ENCODE measurements at places on chromosomes 12 and 14. TPM values are rescaled to one million over a fixed set of nuclear protein-coding genes. Genes with fewer than 3 reads are reported as not detected.

DNA sequence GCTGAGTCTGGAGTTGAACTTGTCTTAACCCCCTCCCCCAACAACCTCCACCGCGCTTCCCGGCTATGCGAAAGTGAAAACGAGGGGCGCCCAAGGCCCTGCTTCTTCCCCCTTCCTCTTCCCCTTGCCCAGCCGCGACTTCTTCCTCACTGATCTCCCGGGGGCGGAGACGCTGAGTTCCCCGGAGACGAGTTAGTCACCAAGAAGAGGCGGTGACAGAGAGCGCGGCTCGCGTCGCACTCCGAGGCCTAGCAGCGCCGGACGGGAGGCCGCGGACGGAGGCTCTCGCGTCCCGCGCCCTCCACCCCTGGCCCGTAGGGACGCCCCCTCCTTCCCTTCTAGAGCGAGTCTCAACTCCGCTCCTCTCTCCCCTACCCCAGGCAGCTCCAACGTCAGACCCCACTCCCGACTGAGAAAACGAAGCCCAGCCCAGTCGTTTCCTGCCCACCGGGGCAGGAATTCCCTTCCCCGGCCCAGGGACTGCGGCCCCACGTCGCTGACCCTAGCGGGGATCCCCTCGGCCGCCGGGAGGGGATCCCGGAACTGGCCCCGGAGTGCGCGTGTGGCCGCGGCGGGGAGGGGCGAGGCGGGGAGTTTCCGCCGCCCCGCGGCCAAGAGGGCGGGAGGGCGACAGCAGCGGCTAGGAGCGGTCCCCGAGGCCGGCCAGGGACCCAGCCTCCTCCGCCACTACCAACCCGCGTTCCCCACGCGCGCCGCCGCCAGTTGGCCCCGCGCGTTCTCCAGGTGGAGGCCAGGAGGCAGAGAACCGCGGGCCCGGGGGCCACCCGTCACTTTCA is 1.4 kb downstream of the BAZ1A start:
- peak; percentile 84 for DNase-seq

GRCh38 chr12:63079791-63080502 is 71.1 kb downstream of the AVPR1A start:
- no peak for DNase-seq

The BICDL1 gene
- total RNA-seq: 2.1 TPM

GRCh38 chr12:2547273-2548044 is 247.3 kb upstream of the FKBP4 start:
- DNase-seq: no peak

GRCh38 chr12:106671840-106672239 is 89.0 kb downstream of the RFX4 start:
- no peak for DNase-seq

DNA sequence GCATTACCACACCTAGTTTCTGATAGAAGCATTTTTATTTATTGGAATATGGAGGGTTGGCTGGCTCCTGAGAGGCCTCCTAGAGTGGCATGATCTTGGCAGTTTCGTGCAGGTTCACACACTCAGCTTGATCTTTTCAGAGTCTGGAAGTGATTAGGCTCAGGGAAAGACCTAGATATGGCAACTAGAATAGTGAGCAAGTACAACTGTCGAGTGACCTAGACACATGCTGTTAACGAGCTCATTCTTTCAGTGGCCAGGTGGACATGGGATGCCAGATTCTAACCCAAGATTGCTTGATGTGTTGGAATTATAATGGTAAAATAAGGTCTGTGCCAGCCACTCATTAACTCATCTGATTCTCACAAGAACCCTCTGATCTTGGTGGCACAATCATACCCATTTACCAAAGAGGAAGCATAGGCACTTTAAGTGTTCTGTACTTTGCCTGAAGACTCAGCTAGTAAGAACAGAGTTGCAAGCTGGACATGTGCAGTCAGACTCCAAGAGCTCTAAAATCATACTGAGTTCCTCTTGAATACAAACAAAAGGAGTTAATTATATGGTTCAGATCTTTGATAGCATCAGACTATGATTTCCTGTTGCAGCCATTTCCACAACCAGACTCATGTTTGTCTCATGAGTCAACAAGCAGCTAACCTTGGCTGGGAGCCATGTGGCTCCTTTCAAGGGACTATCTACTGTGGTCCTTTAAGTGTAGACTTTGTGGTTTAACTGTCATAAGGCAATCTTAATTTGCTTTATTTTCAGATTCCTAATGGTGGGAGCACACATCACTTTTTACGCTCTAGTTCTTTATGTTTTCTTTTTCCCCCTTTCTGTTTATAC is 144.2 kb downstream of the PLEKHA5 start:
- no peak for DNase-seq

DNA sequence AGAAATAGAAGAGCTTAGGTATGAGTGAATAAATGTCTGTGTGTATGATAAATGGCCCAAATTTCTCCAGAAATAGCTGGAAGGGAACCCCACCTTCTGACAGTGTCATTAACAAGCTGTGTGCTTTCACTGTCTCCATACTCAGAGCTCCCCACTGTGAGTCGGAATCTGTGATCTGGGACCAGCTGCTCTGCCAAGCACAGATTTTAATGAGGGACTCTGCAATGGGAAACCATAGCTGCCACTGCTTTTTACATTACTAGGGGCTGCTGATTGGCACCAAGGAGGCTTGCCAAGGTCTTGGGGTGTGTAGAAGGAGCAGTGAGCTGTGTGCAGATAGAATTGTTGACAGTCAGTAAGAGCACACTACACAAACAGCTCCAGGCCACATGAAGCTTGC is 244.2 kb upstream of the CCDC196 start:
- no peak for DNase-seq

The ANO4 gene
- 2.2 TPM for total RNA-seq

DNA sequence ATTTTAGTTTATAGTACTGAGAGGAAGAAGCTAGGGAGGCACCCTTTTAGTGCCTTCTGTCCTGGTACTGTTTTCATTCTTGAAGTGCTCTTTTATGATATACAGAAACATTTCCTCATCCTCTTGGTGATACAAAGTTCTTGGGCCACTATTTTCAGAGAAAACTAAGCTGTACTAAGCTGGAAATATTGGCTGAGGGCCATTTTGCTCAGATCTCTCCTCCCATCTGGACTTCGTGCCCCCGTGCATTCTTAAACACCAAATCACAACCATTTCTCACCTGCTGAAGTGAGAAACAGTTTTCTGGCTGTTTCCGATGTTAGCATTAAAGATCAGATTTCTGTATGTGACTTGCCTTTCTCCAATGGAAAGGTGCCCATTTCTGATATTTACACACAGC is 158.9 kb downstream of the FBXL14 start:
- DNase-seq: no peak

The FAM177A1 gene
- total RNA-seq: 38.2 TPM

The TMEM132C gene
- 0.08 TPM for total RNA-seq

GRCh38 chr14:99286761-99287160 is 14.8 kb upstream of the BCL11B start:
- DNase-seq: no peak

DNA sequence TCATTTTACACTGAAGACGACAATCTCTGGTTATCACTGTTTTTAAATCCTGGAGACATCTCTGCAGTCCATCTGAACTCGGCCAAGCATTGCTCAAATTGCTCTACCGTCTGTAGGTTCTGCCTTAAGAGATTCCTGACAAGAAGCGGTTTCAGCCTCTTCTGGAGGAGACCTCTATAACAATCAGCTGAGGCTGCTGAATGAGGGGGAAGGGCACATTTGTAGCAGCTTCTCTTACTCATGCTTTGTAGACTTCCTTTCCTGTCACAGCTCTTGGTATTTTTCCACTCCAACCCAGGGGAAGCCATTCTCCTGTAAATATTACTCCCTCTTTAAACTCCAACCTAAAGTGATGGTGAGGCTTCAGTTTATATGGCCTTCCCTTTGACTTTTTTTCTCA is 3.0 kb downstream of the ARG2 start:
- DNase-seq: no peak

DNA sequence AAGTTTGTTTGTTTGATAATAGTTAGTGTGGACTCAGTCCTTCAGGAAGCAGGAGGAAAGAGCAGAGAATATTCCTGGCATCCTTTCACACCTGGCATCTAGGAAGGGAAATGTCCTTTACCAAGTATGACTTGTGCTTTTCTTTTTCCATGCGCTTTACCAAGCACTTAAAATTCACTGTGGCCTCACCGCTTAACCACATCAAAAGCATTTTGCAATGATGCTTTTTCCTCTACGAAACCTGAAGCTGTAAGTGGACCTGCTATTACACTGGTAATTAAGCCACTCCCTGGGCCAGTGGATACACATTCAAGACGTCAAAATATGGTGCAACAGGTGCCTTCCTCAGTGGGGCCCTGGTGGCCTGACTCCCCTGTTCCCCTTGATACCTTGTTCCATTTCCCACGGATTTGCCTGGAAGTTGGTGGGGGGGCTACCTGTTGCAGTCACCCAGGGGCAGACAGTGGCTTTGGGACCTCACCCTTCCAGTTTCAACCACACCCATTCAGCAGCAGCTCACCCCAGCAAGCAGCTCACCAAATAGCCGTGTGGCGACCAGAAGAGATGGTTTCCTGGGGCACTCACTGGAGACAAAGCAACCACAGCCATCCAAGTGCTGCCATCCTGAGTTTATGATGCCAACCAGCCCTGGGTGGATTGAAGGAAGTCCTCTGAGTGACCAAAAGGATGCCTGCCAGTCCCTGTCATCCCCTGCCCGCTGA is 14.2 kb upstream of the FZD10 start:
- no peak for DNase-seq

- no peak for DNase-seq
These were observed 48.5 kb downstream of the SAV1 start for GRCh38 chr14:50619569-50620141.

GRCh38 chr12:9341260-9341585 is 133.0 kb upstream of the PZP start:
- no peak for DNase-seq

- no peak for DNase-seq
These were observed 1.4 kb downstream of the SYNE3 start for GRCh38 chr14:95515080-95515489.

GRCh38 chr12:77019920-77020319 is 45.4 kb downstream of the E2F7 start:
- no peak for DNase-seq

The FOXM1 gene
- total RNA-seq: not detected

The PMCH gene
- total RNA-seq: not detected

- DNase-seq: no peak
These were observed 229.8 kb downstream of the ALX1 start for GRCh38 chr12:85509857-85510256.

The NTN4 gene
- total RNA-seq: 3.2 TPM

The NAB2 gene
- 3.9 TPM for total RNA-seq

- no peak for DNase-seq
These were observed 232.7 kb upstream of the PPFIA2 start for GRCh38 chr12:81991868-81992267.

DNA sequence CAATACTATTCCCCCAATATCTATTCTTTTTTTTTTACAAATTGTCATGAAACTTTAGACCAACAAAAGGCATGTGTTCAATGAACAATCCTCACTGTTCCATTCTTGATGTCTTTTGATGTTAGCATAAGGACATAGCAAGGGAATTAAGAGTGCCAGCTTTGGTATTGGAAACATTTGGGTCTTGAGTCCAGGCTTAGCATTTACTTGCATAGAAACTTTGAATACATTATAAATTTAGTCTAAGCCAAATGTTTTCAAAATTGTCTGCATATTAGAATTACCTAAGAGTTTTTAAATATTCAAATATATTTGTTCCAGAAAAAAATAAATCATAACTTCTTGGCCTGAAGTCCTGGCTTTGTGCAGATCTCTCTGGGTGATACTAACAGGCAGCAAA is 406.5 kb downstream of the LRFN5 start:
- no peak for DNase-seq

DNA sequence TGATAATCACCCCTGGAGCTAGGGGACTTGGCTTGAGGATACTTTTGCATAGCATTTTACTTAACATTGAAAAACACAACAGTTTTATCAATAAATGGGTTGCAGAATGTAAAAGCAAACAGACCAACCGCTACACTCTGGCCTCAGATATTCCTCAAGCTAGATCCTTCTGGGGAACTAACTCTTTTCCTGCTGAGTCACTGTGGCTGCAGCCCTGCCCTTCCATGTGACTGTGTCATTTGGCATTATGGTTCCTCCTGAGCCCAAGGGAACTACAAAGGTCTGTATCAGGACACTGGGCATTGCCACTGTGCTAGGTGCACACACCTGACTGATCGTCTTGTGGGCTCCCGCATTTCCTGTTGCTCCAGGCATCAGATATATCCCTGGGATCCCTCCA is 56.6 kb downstream of the TTC9 start:
- DNase-seq: no peak

The ASCL1 gene
- total RNA-seq: not detected

DNA sequence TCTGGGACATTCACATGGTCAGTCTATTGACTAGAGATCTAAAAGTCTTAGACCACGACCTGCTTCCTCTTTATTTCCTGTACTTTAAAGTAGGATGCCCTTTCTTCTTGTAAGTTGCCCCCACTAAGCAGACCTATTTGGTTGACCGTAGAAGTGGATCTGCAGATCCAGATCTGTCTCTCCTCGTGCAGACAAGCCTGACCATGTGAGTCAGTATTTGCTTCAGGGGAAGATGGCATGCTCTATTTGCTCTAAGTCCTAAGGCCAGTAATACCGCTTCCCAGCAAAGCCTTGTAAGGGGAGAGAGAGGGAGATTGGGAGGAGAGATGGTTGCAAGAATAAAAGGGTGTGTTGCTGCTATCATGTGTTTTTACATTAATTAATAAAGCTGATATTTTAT is 46.8 kb downstream of the KCNC2 start:
- DNase-seq: no peak

The MMP14 gene
- 7.6 TPM for total RNA-seq

DNA sequence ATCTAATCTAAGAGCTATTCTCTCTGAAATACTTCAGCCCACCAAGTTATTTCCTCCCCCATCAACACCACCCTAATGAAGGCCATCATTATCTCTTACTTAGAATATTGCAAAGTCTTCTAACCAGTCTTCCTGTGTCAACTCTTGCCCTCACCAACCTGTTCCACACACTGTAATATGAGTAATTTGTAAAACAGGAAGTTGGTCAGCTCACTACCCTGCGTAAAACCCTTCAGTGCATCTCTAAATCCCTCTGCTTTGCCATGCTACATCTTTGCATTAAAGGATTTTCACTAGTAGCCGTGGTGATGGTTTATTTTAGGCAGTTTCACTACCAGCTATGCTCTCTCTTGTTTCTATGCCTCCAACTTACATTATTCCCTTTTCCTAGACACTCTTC is 70.0 kb downstream of the KIF21A start:
- DNase-seq: no peak

The LRFN5 gene
- 0.08 TPM for total RNA-seq

The KCNH3 gene
- not detected for total RNA-seq

DNA sequence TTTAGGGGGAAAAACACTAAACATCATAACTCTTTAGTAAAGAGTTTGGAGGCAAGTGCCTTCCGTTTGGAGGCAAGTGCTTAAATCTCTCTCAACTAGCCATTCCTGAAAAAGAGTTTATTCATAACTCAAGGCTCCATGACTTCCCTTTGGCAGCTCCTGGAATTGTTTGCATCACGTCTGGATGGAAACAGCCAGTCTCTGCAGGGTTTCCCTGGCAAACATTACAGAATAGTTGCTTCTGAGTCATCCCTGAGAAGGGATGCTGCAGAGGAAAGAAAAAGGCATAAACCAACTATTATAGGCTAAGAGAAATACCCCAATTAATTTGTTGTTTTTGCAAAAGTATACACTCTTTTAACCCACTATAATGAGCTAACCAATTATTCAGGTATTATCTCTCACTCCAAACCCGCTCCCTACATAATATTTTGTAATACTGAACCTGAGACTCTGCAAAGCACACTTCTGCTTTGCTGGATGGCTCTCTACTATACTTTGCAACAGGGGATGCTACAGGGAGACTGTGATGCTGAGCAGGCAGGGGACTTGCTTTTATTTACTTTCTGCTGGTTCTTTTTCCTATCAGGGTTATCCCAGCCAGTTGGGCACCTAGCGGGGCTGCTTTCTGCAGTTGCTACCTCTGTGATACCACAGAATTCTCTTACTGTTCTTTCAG is 497.7 kb downstream of the FUT8 start:
- DNase-seq: no peak
